Activated CD4-positive, CD25-positive, alpha-beta regulatory T cell (primary cell): ENCODE measurements at places on chromosomes 16 and 17.

DNA sequence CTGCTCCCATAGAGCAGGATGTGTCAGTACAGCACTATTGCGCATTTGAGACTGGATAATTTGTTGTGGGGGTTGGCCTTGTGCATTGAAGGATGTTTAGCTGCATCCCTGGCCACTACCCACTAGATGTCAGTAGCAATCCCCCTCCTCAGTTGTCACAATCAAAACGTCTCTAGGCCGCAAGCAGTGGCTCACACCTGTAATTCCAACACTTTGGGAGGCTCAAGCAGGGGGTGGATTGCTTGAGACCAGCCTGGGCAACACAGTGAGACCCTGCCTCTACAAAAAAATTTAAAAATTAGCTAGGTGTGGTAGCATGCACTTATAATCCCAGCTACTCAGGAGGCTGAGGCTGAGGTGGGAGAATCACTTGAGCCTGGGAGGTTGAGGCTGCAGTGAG, 48.4 kb downstream of the CENPV start:
- no peak for DNase-seq

GRCh38 chr17:46763416-46763815, 55.1 kb downstream of the WNT3 start:
- no peak for DNase-seq

DNA sequence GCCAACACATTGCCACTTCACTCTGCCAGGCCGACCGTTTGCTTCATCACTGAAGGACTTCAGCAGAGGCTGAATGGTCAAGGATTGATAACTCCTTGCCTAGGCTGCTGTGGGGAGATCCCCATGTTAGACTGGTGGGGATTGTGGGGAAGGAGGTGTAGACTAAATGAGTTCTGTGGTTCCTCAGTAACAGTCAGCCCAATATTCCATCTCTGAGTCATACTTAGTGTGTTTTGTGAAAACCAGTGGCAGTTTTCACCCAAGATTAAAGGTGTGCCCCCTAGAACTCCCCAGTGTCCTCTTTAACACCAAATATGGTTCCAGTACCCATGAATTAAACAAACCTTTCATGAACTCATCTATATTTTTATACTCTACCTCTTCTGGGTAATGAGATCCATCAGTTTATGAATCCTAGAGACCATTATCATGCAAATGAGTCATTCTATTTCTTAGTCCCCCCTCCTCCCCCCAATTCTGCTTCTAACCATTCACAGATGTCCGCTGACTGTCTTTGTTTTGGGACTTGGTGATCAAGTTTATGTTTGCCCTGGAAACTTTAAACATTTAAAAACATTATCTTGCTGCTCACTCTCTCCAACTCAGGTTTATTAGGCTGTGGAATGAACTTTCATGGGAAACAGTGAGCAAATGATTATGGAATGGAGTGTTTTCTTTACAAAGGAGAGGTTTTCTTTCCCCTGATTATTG, 66.8 kb upstream of the GAS7 start:
- DNase-seq: no peak

- DNase-seq: no peak
Measured at GRCh38 chr16:71473891-71474290, 11.8 kb upstream of the ZNF23 start.

- no peak for DNase-seq
Measured at GRCh38 chr17:81577278-81578000, 25.3 kb upstream of the FAAP100 start.

- peak; percentile 11 for DNase-seq
Measured at GRCh38 chr17:65039336-65039988, 17.1 kb downstream of the GNA13 start.

DNA sequence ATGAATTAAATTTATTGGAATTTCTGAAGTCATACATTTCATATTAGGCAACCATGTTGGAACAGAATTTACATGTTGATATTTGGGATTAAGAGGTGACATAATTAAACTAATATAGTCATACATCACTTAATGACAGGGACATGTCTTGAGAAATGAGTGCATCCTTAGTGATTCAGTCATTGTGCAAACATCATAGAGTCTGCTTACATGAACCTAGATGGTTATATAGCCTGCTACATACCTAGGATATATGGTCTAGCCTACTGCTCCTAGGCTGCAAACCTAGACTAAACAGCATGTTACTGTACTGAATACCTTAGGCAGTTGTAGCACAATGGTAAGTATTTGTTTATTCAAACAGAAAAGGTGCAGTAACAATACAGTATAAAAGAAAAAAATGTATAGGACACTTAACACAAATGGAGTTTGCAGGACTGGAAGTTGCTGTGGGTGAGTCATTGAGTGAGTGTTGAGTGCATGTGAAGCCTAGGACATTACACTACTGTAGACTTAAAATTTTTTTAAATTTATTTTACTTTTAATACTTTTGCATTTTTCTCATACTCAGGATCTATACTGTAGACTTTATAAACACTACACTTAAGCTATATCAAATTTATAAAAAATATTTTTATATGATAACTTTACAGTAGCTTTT, 85.6 kb downstream of the OMG start:
- no peak for DNase-seq

DNA sequence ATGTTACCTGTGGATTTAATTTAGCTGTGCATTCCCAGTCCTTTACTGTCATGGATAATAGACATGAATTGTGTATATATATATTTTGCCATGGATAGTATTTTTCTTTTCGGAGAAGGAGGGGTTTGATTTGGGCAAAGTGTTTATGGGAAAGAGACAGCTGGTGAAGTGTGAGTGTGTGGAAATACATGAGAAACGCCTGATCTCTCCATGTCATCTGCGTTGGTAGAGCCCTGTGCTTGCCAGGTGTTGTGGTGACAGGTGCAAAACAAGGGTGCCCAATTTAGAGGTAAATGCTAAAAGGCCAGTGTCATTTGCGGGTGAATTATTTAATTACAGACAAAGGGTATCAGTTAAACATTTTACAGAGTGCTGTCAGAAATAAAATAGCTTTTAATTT, 23.4 kb downstream of the NDEL1 start:
- DNase-seq: no peak

- no peak for DNase-seq
Measured at GRCh38 chr17:75364078-75364477, 41.4 kb downstream of the GRB2 start.

GRCh38 chr16:66434619-66435430, 7.7 kb downstream of the BEAN1 start:
- no peak for DNase-seq

DNA sequence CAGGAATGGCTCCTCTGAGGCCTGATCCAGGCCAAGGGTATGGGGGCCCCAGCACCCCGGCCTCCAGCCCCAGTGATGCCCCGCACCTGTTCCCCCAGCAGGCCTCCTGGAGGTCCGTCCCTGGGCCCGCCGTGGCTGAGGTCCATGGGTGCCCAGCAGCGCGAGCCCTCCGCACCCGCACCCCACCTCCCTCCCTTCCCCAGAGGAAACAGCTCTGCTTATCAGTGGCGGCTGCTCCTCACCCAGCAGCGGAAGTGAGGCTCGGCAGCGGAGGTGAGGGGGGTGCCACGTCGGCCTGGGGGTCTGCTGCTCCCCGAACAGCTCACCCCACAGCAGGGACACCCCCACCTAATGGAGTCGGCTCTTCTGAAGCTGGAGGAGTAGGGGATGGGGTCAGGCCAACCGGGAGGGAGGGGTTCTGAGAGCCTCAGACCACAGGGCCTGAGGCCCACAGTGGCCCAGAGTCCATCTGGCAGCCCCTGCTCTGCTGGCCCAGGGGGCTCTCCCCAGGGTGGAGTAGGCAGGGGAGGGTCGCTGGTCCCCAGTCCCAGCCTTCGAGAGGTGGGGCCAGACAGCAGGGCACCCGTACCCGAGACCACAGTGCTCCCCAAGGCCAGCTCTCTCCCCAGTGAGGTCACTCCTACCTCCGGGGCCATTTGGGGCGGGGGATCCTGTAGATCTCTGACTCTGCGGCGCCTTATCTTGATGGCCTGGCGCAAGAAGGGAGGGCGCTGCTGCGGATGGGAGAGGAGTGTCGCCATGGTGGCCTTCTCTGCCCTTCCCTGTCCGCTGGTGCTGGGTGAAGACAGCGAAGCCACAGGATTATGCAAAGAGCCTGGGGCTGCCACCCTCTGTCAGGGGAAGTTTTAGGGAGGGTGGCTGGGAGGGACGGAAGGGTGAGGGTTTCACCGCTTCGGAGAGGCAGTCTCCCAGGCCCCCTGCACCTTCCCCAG, at the start of gene UNC13D:
Gene UNC13D, minus strand, starts transcription at position 828 of the 953 bp plus-strand sequence. Its CDS starts 67 bp downstream, at position 761.
- DNase-seq: peak; percentile 56

DNA sequence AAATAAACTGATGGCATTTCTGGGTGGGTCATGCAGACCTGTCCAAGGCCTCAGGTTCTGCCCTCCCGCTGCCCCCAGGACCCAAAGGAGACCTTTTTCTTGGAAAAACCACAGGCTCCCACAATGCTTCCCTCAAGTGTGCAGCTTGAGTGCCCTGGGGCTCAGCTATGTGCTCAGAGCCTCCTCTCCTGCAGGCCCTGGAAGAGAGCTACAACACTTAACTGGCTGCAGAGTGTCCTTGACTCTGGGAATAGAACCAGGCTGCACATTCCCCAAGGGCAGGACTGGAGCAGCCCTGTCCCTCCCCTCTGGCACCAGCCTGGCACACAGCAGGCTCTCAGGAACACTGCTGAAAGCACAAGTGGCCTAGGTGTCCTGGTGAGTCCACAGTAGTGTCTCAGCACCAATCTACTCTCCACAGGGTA, 4.8 kb upstream of the SREBF1 start:
- no peak for DNase-seq

GRCh38 chr17:56431736-56432135, 161.8 kb upstream of the NOG start:
- DNase-seq: no peak

GRCh38 chr17:80475910-80476876, at the start of gene NPTX1:
Gene NPTX1 (minus strand): TSS chr17:80476607. CDS start chr17:80476446, 161 bp downstream.
- DNase-seq: no peak

GRCh38 chr16:21101631-21102420, 48.8 kb downstream of the DNAH3 start:
- no peak for DNase-seq

GRCh38 chr17:74770498-74771318, 5.4 kb downstream of the NAT9 start:
- DNase-seq: peak; percentile 45

- DNase-seq: peak; percentile 81
Measured at GRCh38 chr17:40564883-40565768, at the start of gene CCR7. Gene CCR7 (minus strand): TSS chr17:40565472. CDS start chr17:40565409, 63 bp downstream.

- DNase-seq: no peak
Measured at GRCh38 chr16:1614456-1615102, 2.4 kb downstream of the CRAMP1 start.

DNA sequence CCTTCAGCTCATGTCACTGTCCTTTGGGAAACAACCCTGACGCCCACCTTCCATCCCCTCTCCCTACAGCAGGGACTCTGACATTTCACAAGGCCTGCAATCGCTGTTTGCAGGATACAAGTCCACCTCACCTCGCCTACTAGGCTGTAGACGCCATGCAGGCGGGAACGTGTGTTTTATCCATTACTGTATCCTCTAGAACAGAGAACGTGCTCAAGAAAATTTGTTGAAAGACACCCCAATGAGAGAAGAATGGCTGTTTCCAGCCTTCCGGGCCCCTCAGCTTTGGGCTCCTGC, 1.5 kb upstream of the TTYH2 start:
- DNase-seq: no peak

- no peak for DNase-seq
Measured at GRCh38 chr17:17549732-17550366, 41.7 kb downstream of the PEMT start.

DNA sequence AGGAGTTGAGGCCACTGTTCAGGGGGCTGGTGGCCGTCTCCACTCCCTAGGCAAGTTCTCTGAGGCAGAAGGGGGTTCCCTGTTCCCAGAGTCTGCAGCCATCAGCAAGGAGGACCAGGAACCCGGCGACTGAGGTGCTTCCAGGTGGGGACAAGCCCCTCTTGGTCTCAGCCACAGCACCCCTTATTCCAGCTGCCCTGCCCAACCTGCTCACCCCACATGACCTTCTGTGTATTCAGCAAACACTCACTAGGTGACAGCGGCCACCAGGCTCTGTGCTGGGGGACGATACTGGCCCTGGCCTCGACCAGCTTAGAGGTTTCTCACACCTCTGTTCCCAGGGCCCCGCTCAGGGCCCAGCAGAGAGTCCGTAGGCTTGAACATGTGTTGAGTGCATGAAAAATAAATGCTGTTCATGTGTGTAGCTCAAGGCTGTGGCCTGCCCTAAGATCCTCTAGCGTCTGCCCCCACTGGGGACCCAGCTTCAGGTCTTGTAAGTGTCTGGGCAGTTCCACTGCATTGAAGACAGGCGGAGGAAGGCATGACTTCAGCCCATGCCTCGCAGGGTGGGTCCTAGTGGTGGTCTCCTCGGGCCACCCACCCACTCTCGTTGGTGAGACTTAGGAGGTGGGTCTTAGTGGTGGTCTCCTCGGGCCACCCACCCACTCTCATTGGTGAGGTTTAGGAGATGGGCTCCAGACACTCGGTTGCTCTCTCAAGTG, 44.2 kb downstream of the NT5M start:
- no peak for DNase-seq

- DNase-seq: no peak
Measured at GRCh38 chr17:19537111-19537510, 3.5 kb downstream of the SLC47A1 start.

GRCh38 chr17:21146362-21147015, 19.7 kb downstream of the DHRS7B start:
- no peak for DNase-seq

DNA sequence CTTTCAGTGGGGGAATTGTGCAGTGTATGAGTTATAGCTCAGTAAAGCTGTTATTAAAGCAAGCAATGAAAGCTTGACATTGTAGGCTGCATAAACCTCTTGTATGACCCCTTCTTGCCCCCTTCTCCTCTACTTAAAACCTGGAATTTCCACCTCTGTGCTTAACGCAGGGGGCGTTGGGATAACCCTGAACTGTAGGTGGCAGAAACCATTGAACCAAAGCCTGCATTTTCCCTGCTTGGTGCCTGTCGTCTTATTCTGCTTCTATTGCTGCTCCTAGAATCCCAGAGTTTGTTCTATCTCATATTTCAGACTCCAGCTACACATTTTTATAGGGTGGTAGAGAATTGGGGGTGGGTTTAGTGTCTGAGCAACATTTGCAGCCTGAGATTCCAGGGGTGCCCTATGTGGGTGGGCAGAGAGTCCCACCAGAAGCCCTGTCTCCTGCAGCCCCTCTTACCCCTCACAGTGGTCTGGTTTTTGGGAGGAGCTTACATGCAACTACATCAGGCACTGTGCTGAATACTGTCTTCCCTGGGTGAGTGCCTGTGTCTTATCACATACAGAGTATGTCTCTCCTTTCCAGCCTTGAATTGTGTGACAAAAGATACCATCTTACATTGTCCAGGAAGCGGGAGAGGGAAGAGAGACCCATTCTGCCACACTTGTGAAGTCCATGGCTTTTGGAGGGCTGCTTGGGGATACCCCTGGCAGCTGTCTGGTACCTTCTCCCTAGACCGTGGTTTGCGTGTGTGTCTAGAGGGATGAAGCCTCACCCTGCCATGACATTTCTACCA, 407.7 kb upstream of the EEF2KMT start:
- no peak for DNase-seq

- DNase-seq: no peak
Measured at GRCh38 chr17:65936013-65936412, 255.9 kb downstream of the CEP112 start.

- no peak for DNase-seq
Measured at GRCh38 chr17:3004925-3005324, 58.5 kb downstream of the OR1D5 start.

DNA sequence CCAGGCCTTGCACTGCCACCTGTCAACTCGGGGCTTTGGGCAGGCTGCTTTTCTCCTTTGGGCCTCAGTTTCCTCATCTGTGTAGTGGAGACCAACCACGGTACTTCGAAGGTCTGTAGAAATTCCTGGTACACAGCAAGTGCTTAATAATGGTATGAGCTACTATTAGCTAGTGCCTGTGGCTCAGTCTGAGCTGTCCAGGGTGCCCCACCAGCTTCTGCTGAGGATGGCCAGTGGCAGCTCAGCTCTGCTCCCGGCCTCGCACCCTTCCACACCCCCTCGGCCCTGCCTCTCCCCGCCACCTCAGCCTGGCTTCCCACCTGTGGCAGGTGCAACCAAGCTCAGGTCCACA, 26.2 kb upstream of the PLCG2 start:
- no peak for DNase-seq
